ENCODE measurements at places on chromosomes 11 and 22.

DNA sequence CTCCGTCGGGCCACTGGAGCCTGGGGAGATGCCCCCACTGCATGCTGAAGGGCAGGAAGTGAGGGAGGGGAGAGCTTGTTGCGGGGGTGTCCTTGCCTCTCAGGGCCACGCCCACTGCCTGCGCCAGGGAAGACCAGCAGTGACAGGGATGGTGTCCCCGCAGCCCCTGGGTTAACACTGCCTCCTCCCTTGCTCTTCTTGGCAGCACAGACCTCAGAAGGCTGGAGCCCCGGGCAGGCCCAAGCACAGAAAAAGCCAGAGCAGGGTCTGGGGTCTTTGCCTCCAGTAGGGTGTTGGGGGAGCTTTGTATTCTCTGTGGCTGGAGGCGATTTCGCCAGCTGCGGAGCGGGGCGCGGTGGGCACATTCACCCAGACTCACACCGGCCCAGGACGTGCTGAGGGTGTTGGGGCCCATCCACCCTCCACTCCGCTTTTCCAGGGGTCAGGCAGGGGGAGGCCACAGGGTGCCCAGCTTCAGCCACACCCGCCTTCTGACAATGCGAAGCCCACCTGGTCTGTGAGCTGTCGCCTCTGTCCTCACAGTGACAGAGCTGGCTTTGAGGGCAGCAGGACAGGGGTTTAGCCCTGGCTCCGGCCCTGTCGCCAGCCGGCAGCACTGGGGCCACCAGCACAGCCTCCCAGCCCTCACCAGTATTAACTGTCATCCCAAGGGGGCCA is 83.7 kb downstream of the CDKN1C start:
- no peak for DNase-seq

DNA sequence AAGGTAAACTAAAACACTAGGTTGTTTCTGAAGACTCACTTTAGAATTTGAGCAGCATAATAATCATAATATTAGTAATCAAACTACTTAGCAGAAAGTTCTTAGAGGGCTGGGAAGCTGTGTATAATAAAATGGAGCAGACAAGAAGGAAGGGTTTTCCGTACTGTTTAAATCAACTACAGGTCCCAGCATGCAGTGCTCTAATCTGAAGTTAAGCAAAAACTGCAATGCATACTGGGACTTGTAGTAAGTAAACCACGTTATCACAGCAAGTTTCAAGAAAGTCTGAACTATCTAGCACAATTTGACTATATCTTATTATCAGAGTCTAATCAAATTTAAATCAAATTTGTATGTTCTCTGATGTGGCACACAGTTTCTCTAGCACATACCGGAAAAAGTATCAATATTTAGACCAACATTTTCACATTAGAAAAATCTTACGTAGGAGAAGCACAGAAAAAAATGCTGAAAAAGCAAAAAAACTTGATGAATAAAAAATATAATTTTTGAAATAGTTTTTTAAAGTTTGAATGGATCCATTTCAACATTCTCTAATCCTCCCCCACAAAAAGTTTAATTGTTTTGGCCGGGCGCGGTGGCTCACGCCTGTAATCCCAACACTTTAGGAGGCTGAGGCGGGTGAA is 8.2 kb downstream of the PHF21A start:
- no peak for DNase-seq

DNA sequence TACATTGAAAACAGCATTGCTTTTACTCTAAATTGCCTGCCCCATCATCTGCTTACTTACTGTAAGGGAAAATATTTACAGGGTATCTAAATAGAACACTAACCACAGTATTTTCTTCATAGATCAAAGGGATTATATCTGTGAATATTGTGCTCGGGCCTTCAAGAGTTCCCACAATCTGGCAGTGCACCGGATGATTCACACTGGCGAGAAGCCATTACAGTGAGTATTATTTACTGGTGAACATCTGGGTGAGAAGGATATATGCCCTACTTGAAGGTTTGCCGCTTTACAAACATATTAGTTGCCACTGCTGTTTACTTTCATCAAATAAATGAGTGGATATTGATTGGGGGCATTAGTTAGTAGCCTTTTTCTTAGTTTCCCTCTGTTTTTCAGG is 5.9 kb upstream of the CNTF start:
- DNase-seq = no peak

- DNase-seq = no peak
These were observed 52.8 kb downstream of the DGCR2 start for GRCh38 chr22:19069451-19069850.

- DNase-seq = no peak
These were observed 49.7 kb upstream of the CARS1 start for GRCh38 chr11:3106736-3107524.

- DNase-seq = no peak
These were observed 7.1 kb upstream of the ATG16L2 start for GRCh38 chr11:72807021-72807693.
